ENCODE measurements at places on chromosomes 4 and X.

DNA sequence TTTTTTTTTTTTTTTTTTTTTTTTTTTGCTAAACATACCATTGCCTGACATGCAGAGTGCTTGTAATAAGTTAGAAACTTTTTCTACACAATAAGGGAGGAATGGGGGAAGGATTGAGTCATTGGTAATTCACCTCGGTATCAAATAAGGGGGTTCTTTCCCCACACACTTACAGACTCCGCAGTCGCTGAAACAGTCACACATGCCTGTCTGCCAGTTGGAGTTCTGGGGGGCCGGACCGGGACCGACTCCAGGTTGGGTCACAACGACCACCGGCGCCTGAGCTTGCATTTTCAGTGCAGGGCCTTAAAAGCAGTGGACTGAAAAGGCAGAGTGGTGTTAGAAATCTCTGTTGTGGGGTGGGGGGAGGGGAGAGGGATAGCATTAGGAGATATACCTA, 6.9 kb downstream of the PLAC8 start:
- DNase-seq = no peak

DNA sequence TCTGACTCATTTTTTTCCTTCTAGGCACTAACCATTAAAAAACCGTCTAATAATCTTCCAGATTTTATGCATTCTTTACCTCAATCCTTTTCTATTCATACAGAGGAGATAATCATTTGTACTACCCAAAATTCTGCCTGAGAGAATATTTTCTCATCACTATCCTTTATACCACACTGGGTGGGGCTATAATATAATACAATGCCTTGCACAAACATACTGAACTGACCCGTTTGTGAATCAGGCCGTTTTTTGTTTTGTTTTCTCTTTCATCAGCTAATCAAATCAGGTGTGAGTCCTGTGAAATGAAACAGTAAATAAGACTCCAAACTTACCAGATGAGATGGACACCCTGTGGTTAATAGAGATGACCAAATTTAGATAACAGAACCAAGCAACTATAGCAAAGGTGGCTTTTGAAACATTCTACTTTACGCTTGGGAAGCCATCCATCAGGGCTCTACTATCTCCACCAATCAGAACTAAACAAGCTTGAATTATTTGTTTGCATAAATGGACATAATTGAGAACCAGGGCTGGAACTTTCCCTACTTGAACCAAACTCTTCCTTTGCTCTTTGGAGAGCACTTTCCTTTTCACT, 573.0 kb downstream of the GABRG1 start:
- DNase-seq = no peak

GRCh38 chr4:78092850-78093249, 35.7 kb downstream of the FRAS1 start:
- DNase-seq = no peak

GRCh38 chrX:131837325-131837724, 185.8 kb upstream of the STK26 start:
- no peak for DNase-seq

DNA sequence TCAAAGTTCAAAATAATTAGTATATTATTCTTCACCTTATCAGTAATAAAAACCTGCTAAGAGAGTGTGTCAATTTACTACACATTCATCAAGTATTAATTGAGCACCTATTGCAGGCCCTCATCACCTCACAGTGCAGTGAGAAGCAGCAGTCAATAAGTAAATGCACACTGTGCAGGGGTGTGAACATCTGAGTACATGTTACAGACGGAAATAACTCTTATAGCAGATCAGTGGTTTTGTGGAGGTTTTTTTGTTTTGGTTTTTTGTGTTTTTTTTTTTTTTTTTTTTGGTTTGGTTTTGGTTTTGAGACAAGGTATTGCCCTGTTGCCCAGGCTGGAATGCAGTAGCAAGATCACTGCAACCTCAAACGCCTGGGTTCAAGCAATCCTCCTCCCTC, 20.3 kb downstream of the KLF3 start:
- DNase-seq = no peak

- DNase-seq = no peak
Observed at GRCh38 chr4:168723020-168723419, 226.2 kb downstream of the PALLD start.

GRCh38 chr4:69523385-69524132, 27.9 kb upstream of the UGT2B4 start:
- no peak for DNase-seq

Measured in GM03348 (cell line).